Right forelimb (tissue), 1 donor: ENCODE measurements at places on chromosomes 5 and 9.

- no peak for DNase-seq
These were observed 58.2 kb upstream of the DPYSL3 start for GRCh38 chr5:147567917-147568598.

- no peak for DNase-seq
These were observed 156.4 kb downstream of the CWC27 start for GRCh38 chr5:64925123-64925522.

DNA sequence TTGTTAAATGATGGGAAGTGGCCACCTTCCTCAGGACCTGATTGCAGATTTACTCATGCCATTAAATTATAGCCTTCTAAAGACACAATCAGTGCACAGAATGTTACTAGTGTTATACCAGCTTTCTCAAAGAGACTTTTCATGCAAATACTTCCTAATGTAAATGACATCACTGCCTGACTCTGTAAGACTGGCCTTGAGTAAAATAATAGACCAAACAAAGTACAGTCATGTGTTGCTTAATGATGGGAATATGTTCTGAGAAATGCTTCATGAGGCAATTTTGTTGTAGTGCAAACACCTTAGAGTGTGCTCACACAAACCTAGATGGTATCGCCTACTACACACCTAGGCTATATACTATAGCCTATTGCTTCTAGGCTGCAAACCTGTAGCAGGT, 17.0 kb upstream of the C1QTNF3 start:
- DNase-seq = no peak

DNA sequence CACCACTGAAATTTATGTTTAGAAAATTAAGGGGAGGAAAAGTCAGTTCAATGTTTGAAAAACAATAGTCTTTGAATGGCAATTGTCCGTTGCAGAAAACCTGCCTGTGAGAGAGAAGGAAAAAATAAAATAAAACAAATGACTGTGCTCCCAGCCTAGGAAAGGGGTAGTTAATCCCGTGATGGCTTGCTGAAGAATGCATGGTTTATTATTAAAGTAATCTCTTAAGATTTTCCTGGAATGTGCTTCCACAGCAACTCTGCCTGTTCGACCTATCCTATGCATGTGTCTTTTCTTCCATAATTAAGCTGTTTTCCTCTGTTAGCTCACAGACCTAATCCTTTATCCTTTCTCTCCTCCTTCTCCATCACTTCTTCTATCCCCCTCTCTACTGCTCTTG, 2.4 kb upstream of the DAB2 start:
- no peak for DNase-seq

- DNase-seq = no peak
These were observed 23.7 kb downstream of the CCDC171 start for GRCh38 chr9:15576350-15577050.

DNA sequence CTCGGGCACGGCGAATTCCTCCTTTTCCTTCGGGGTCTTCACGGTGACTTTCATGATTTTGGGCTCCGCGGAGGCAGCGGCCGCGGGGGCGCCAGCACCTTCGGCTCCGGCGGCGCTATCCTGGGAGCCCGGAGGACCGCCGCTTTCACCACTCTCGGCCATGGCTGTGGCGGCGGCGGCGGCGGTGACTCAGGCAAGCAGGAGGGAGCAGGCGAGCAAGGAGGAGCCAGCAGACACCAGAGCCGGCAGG, 315 bp downstream of the UBQLN1 start:
- no peak for DNase-seq

- DNase-seq = peak; percentile 84
These were observed 1.1 kb upstream of the SPRY4 start for GRCh38 chr5:142325725-142326479.

GRCh38 chr5:108201721-108202120, 180.2 kb downstream of the FBXL17 start:
- no peak for DNase-seq

- DNase-seq = no peak
These were observed 134.8 kb upstream of the PCA3 start for GRCh38 chr9:76629205-76629990.
